ENCODE measurements at places on chromosomes 4 and X. TPM values are rescaled to one million over a fixed set of nuclear protein-coding genes. Genes with fewer than 3 reads are reported as not detected.

The ESX1 gene
- total RNA-seq, result not detected

The KLB gene
- 0.87 TPM for total RNA-seq

DNA sequence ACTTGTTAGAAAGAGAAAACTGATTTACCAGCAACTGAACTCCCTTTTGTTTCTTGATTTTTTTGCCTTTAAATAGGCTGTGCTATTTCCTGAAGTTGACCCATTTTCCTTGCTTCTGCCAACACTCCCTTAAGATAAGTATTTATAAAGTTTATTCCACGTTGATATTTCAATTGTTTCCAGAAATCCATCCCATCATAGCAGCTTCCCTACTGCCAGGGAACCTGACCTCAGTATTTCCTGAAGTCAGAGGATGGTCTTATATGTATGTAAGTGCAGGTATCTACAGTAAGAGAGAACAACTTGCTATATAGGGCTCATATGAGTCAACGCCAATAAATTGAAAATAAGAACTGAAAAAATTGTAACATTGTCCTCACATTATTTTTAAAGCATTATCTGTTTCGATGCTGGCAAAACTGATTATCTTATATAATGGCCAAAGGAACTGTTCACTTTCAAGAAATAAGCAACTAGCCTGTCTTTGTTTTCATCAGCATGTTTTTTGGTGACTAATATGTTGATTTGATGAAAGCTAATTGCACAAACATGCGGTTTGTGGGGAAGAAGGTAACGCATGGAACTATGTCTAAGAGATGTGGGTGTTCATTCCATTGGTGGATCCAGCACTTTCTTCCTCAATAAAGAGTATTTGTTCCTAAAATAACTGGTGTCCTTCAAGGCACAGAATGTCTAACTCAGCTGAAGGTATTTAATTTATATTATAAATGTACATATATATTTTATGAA is 4.7 kb downstream of the LIMCH1 start:
- H3K4me1 ChIP-seq, result peaks cover 41% of the 10 kb centered on the region
- H3K27me3 ChIP-seq, result no peaks in the 10 kb centered on the region
- peak overlapping the region; percentile 0 for H3K4me3 ChIP-seq
- no peak for DNase-seq
- H3K27ac ChIP-seq, result peak overlapping the region; percentile 72

DNA sequence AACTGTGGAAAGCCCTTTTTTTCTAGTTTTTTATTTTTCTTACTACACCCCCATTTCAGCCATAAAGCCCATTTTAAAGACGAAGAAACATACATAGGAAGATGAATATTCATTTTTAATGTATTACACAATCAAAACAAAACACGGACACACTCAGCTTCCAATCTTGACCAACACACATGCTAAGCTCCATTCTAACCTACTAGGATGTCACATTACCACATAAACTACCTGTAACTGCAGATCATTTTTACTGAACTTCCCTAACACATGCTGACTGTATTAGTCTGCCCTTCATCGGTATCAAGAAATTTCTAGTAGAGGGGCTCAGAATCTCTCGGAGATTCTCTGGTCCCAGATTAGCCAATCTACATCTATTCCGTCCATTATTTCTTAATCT is 1.8 kb downstream of the CCNI start:
- no peaks in the 10 kb centered on the region for H3K27me3 ChIP-seq
- H3K27ac ChIP-seq, result peak overlapping the region; percentile 99
- no peaks in the 10 kb centered on the region for H3K36me3 ChIP-seq
- peak overlapping the region; percentile 79 for H3K4me3 ChIP-seq
- DNase-seq, result no peak
- peaks cover 28% of the 10 kb centered on the region for H3K4me1 ChIP-seq

DNA sequence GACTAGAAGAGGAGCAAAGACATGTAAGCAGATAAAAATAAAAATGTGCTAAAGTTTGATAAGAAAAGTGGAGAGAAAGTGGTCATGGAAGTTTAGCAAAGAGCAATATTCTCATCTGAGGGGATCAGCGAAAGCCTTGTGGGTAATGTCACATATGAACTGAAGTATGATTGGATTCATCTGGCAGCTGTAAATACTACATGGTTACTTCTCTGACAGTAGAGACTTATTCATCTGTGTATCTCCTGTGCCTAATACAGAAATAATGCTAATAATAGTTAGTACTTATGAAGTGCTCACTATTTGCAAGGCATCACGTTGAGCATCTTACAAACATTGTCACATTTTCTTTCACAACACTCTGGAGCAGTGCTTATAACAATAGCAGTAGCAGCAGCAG is 8.9 kb upstream of the IGSF1 start:
- H3K4me3 ChIP-seq, result no peak overlapping the region
- no peaks in the 10 kb centered on the region for H3K36me3 ChIP-seq
- DNase-seq, result no peak
- no peaks in the 10 kb centered on the region for H3K4me1 ChIP-seq
- no peaks in the 10 kb centered on the region for H3K27me3 ChIP-seq
- no peak overlapping the region for H3K27ac ChIP-seq

DNA sequence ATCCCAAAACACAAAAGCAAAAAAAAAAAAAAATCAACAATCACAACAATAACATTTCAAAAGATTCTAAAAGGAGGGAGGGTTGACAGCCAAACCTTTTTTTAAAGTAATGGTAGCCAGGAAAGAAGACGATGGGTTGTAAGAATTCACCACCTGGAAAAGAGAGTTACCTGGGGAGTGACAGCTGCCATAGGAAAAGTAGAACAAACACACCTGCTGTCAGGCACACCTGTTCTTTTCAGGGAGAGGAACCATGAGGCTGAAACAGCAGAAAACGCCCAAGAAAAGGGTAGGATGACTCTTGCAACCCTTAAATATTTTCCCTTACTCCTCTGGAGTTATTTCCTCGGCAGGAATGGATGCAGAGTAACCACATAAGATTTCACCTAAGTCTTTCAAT is 388.4 kb upstream of the TEX13C start:
- no peak for DNase-seq
- H3K27ac ChIP-seq, result no peak overlapping the region
- no peaks in the 10 kb centered on the region for H3K4me1 ChIP-seq
- H3K36me3 ChIP-seq, result no peaks in the 10 kb centered on the region
- H3K4me3 ChIP-seq, result no peak overlapping the region
